NCI-H1092 (cell line): ENCODE measurements at places on chromosomes 2 and 18.

GRCh38 chr2:133541797-133542196 is 26.5 kb downstream of the NCKAP5 start:
- DNase-seq, result no peak

GRCh38 chr18:76131738-76132137 is 363.3 kb downstream of the ZNF516 start:
- DNase-seq, result no peak

GRCh38 chr2:47198985-47199451 is 43.9 kb upstream of the STPG4 start:
- DNase-seq, result no peak

DNA sequence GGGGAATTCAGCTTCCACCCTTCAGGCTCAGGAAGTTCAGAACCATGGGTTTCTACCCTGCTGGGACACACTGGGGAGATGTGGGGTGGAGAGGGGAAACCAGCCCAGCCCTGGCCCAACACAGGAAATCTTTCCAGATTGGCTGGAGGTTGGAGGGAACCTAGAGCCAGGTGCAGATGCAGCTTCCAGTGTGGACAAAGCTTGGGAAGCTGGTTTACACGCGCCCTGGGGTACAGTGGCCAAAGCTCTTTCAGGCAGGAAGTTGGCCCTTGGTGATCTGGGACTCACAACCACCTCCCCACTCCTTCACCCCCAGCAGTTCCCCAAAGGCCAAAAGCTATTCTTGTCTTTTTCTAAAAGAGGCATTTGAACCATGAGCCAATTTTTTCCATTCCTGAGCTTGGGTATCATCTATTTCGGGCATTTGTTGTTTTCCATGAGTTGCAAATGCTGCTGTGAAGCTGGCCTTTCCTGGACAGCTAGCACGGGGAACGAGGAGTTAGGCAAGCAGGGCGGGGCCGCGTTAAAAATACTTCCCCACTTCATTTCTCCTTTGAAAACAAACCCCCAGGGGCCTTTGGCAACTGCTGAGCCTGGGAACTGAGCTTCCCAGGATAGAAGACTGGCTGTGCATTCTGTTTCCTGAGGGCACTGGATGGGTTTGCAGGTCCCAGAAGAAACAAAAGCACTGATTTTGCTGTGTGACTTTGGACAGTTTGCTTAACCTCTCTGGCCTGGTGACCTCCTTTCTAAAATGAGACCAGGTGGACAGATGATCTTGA is 3.1 kb upstream of the ARID5A start:
- DNase-seq, result no peak

DNA sequence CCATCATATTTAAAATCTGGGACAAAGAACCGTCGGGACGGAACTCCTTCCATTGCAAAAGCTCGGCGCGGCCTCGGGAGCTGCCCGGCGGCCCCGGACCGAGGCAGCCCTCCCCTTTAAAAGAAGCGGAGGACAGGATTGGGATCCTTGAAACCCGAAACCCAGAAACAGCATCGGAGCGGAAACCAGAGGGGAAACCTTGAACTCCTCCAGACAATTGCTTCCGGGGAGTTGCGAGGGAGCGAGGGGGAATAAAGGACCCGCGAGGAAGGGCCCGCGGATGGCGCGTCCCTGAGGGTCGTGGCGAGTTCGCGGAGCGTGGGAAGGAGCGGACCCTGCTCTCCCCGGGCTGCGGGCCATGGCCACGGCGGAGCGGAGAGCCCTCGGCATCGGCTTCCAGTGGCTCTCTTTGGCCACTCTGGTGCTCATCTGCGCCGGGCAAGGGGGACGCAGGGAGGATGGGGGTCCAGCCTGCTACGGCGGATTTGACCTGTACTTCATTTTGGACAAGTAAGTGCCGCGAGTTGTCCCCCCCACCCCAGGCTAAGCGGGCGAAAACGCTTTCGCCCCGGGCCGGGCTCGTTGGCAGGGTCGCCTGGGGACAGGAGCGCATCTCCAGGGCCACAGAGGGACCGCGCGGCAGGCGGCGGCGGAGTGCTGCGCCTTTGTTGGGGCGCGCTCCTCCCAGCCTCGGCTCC is at the start of gene ANTXR1:
TSS of gene ANTXR1 (plus strand) at position 38 of the 698 bp plus-strand sequence. CDS start at position 359, 321 bp downstream.
- peak; percentile 21 for DNase-seq

- no peak for DNase-seq
Measured at GRCh38 chr18:59650266-59650820, 46.9 kb downstream of the CCBE1 start.

DNA sequence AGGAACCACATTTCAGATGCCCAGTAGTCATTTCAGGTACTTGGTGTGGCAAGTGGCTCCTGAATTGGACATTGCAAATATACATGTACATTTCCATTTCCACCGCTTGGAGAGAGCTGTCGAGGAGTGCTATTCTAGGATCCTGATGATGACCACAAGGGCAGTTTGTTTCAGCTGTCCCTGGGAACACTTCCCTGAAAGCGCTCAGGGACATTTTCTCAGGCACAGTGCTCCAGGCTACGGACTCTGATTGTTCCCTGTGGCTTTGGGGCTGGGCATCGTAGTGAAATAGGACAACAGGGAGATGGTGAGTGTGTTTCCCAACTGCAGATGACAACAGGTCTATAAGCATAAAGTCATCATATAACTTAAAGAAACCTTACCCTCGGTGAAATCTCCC is 3.1 kb downstream of the DBI start:
- DNase-seq, result no peak

GRCh38 chr18:48902023-48902855 is 48.5 kb downstream of the SMAD7 start:
- peak; percentile 95 for DNase-seq
